ENCODE measurements at places on chromosomes 3 and 15.

DNA sequence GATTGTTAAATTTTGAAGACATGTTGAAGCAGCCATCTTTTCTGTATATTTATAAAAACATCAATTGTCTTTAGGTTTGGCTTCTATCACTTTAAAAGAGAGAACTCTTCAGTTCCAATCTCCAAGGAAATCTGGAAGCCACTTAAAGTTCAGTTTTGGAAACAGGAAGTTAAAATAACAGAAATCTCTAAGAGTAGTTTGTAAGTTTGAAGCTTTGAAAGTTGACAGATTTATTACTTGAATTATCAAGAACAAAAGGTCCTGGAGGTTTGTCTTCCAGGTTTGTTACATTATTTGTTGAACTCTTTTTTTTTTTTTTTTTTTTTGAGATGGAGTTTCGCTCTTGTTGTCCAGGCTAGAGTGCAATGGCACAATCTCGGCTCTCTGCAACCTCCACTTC lies 30.0 kb downstream of the RNF111 start:
- no peak for DNase-seq

DNA sequence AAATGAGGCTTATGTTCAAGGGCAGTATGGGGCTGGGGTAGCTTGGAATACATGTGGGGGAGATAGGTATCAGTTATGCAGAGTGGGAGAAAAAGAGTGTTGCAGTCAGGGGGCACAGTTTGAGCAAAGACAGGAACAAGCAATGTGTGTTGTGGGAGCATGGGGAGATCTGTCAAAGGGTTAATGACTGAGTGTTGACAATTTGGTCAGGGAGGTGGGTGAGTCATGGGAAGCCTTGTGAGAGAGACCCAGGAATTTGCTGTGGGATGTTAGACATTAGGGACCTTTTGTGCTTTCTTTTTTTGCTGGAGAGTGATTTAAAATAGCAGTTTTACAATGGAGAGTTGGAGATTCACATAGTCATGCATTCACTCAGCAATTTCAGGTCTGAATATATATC lies 221.6 kb upstream of the NR2E3 start:
- no peak for DNase-seq

DNA sequence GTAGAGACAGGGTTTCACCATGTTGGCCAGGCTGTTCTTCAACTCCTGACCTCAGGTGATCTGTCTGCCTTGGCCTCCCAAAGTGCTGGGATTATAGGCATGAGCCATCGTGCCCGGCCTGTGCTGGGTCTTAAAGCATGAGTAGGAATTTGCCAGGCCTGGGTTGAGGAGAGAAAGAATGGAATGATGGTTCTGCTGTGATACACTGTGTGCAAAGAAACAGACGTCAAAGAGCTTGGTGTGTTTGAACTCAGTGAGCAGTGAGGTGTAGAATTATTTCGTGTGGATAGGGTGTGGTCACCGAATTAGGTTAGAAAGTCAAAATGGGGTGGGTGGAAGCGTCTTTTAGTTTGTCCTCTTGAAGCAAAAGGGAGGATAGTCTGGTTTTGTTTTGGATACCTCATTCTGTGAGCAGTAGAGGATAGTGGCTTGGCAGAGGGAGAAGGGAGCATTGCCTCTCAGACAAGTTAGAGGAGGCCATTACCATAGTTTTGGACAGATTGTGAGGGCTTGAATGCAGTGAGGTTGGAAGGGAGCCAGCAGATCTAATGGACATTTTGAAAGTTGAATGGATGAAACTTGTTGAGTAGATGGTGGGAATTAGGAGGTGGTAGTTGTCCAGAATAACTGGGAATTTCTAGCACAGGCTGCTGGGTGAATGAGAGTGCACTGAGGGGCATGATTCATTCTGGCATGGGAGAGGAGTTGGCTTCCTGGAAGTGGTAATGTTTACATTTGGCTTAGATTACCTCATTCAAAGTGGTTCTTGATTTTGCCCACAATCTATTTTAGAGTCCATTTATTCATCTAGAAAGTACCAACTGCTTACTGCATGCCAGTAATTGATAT lies 27.2 kb downstream of the AKAP13 start:
- DNase-seq = no peak

DNA sequence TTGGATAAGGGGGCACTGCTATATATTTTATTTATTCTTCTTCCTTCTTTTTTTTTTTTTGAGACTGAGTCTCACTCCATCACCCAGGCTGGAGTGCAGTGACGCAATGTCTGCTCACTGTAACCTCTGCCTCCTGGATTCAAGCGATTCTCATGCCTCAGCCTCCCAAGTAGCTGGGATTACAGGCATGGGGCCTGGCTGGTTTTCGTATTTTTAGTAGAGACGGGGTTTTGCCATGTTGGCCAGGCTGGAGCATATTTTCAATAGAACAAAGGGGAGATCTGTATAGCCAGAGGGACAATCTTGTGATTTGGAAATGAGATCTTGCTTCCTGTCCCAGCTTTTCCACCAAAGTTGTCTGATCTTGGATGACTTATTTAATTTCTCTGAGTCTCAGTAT lies 133.1 kb upstream of the ABHD17C start:
- DNase-seq = no peak

GRCh38 chr3:58173669-58174398 lies 36.9 kb downstream of the DNASE1L3 start:
- DNase-seq = peak; percentile 19

DNA sequence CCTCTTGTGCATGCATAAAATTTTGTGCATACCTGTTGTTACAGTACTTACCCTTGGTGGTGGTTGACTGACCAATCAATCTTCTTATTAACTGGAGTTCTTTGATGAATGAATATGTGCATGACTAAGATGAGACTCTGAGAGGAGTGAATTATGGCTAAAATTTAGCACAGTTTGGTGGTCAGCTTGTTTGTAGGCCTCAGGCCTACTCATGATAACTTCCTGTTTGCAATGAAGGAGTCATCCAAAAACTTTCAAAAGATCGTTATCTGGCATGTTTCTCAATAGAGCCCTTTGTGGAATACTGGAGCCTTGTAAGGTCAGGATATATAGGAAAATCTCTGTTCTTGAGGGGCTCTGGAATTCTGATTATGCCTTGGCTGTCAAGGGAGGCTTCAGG lies 66.5 kb downstream of the LEKR1 start:
- DNase-seq = no peak

GRCh38 chr3:191005790-191006189 lies 143.3 kb upstream of the GMNC start:
- no peak for DNase-seq

DNA sequence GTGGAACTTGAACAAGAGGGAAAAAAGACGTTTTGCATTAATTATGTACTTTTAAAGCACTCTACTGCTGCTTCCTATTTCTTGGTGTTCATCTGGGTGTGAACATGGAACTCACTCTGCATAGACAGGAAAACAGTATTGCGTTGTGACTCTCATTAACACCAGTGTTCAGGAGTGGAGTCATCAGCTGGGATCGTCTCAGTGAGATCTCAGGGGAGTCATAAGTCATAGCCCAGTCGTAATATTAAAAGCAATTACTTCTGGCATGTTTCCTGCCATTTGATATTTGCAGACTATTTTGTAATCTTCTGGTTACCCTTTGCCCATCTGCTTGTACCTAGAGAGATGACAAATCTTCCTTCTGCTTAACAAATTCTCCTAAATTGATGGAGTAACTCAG lies 462.0 kb upstream of the ATP11B start:
- DNase-seq = no peak

GRCh38 chr3:74287557-74287956 lies 326.9 kb downstream of the CNTN3 start:
- DNase-seq = no peak

GRCh38 chr3:106114848-106115247 lies 246.0 kb upstream of the CBLB start:
- DNase-seq = no peak

DNA sequence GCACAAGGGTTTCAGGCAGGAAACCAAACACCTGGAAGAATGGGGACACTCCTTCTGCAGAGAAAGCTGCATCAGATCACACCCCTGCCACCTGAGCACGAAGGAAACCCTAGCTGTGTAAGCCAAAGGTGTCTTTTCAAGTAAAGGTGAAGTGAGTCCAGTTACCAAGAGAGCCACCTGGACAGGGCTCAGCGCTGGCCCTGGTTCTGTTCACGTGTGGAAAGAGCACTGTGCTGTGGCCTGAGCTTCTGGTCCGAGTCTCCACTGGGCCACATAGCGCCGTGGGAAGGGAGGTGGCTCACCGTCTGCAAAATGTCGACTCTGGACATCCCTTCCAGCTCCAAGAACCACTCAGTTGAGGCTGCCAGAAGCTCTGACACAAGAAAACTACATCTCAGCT lies 151.1 kb downstream of the ADAMTS17 start:
- DNase-seq = no peak

GRCh38 chr3:13868844-13869724 lies 10.8 kb downstream of the WNT7A start:
- DNase-seq = no peak

GRCh38 chr3:36852071-36852470 lies 87.7 kb upstream of the DCLK3 start:
- no peak for DNase-seq

- no peak for DNase-seq
These were observed 70.5 kb upstream of the SAMMSON start for GRCh38 chr3:69929019-69929418.

DNA sequence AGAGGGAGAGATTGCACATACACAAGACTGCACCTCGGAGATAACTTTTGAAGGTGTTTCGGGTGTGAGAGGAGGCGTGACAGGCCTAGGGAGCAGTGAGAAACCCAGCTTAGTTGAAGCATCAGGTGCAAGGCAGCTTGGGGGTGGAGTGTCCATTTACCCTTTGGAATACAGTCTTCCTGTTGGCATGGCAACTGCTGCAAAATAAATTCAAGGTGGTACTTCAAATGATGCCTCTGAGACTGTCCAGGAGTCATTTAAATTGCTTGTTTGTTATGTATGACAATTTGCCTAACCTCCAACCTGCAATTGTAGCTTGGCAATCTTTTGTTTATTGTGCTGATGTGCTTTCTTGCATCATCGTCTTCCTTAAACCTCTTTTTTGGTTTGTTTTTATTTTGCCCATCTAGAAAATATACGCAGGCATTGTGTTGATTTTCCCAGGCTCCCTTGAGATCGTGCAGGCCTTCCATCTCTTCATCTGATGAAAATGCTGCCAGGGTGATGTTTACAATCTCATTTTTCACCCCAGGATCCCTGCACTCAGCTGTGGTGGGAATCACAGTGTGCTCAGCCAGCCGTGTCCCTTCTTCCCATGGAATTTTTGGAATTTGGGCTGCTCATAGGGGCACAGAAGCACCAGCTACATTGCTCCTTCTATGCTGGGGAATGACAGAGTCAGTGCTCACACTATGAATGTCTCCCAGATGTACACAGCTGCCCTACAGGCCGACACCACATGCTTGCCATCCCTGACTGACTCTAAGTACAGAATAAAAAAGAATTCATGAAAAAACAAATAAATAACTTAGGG lies 583.1 kb upstream of the CFAP20DC start:
- no peak for DNase-seq

GRCh38 chr15:101136381-101137268 lies 115.2 kb downstream of the CHSY1 start:
- DNase-seq = no peak

- no peak for DNase-seq
These were observed 34.8 kb upstream of the PAK6 start for GRCh38 chr15:40204100-40204499.

GRCh38 chr3:134955874-134956273 lies 160.8 kb downstream of the EPHB1 start:
- no peak for DNase-seq

GRCh38 chr15:54250326-54250725 lies 272.1 kb downstream of the UNC13C start:
- no peak for DNase-seq

- no peak for DNase-seq
These were observed 77.5 kb upstream of the PIAS1 start for GRCh38 chr15:67976506-67977073.

DNA sequence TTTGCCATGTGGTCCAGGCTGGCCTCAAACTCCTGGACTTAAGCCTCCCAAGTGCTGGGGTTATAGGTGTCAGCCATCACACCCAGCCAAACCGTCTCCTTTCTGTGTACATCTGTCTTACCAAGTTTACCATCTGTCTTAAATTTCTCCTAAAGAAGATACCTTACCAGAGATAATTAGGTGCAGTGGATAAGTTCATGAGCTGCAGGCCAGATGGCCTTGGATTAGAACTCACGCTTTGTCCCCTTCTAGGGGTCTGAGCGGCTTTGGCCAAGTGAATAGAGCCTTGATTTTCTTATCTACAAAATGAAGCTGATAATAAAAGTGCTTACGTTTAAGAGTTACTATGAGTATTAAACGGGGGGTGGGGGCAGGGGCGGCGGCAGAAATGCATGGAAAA lies 103.9 kb downstream of the SUCLG2 start:
- DNase-seq = no peak

DNA sequence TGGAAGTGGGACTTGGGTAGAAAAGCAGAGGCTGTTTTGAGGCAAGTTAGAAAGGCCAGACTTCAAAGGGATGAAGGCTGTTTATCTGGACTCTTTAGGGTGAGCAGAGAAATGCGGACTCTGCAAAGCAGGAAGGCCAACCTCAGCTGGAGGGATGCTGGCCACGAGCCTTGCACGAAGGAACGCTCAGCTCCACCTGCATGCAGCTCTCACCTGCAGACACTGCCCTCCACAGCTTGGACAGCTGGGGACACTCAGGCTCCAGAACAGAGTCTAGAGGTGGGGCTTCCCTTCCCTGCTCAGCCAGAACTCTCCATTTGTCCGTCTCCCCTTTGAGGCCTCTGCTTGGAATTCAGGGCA lies 229.7 kb downstream of the ADAMTS17 start:
- DNase-seq = no peak

DNA sequence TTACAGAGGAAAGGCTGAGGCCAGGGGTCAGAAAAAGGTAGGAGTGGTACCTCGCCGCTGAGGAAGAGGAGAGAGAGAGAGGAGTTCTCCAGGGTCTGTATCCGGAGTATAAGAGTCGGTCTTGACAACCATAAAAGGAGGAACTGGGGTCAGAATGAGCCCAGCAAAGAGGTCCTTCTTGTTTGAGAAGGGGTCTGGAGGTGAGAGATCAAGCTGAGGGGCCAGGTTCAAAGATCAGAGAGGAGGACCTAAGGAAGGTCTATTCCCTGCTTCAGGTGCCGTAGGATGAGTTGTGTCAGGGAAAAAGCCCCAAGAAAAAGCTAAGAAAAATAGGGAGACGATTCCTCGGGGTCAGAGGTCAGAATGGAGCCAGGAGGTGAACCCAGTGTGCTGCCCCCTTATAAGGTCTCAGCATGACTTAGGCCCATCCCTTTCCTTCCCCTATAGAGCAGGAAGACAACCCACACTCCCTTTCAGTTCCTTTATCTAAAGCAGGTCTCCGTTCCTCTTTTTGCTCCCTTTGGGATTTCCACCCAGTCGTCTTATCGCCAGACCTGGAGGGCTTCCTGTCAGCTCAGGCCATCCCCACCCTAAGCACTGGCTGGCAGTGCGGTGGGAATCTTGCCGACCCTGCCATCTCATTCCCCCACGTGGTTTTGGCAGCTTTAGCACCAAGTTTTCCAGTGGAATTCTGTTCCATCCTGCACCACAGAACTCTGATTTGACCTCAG lies 651 bp downstream of the MTMR14 start:
- no peak for DNase-seq

DNA sequence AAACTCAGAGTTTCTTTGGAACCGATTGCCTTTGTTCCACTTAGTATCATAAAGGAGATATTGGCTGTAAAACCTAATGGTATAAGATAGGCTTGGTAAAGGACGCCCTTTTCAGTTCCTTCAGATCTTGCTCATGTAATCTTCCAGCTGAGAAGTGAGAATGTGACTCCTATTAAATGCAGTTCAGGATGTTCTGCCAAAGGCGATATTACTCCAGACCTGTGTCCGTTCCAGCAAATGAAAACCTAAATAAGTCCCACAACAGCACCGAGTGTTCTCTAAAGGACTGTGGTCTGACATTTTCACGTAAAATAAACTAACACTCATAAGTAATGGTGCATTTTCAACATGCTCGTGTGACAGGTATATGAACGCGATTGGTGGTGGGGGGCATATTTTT lies 276.2 kb downstream of the FEZF2 start:
- no peak for DNase-seq

Measured in effector CD8-positive, alpha-beta T cell (primary cell).